ACHN (cell line): ENCODE measurements at places on chromosomes 13 and 19.

- no peak for DNase-seq
These were observed 14.8 kb downstream of the BRD4 start for GRCh38 chr19:15317392-15318071.

GRCh38 chr19:5707576-5708575, 12.1 kb downstream of the LONP1 start:
- no peak for DNase-seq

- DNase-seq, result no peak
These were observed 657 bp downstream of the ZNF550 start for GRCh38 chr19:57559008-57559403.

DNA sequence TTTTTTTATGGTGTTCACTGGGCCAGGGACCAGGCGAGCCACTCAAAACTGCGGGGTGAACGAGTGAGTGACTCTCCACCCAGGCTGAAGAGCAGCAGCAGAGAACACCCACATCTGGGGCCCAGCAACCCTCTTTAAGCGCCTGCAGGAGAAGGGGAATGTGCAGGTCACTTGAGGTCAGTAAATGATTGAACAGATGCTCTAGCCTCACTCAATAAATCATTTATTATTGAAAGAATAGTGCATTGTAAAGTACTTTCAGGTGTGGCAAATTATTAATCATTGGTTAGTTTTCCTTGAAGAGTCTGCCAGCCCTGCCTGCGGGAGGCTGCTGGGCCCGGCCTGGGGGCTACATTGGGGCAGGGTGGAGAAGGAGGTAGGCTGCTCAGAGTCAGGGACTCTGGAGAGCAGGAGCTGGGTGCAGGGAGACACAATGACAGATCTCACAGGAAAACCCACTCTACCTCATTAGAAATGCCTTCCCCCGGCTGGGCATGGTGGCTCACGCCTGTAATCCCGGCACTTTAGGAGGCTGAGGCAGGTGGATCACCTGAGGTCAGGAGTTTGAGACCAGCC, 42.5 kb downstream of the ABCC4 start:
- peak; percentile 90 for DNase-seq

DNA sequence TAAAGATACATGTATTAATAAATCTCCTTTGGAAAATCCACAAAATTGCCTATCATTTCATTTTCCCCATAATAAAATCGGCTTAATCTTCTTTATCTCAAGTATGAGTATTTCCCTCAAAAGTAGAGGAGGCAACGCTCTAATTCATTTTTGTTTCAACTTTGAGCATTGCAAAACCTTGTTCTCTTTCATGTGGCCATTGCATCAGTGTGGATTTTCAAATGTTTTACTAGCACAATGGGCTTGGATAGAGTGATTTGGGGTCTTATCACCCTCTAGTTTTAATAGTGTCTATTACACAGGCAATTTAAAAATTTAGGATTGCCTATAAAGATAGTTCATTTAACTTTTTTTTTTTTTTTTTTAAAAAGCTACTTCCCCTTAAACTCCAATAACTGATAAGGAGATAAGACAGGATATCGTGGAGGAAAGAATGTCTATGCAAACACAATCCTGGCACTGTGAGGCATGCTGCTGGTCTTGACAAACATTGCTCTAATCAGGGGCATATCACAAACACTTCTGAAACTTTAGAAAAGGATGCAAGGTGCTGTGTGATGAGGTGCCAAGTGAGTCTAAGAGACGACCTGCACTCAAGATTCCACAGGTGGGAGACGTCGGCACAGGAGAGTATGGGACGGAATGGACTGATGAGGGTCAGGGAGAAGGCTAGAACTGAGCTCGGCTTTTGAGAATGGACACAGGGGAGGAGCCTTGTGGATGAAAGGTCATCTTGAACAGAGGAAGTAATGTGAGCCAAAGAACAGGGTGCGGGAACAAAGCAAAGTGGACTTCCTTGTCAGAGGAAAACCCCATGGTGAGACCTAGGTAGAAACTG, 199.7 kb downstream of the IRS2 start:
- no peak for DNase-seq

GRCh38 chr19:2032296-2032941, 16.9 kb upstream of the BTBD2 start:
- DNase-seq, result peak; percentile 90

DNA sequence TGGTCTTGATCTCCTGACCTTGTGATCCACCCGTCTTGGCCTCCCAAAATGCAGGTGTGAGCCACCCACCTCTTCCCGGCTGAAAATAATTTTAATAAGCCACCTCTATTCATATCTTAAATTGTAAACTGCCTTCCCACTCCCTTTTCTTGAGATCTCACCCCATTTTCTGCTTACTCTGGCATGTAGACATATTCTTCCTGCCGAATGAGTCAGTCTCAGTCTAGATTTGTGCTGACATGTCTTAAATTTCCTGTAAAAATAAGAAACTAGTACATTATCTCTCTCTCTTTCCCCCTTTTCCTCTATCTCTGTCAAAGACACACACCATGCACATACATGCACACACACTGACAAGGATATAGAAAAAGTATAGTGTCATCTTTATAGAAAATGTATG, 60.9 kb downstream of the THSD1 start:
- DNase-seq, result no peak

- no peak for DNase-seq
These were observed 1658.6 kb upstream of the MIR17HG start for GRCh38 chr13:89688918-89689317.

DNA sequence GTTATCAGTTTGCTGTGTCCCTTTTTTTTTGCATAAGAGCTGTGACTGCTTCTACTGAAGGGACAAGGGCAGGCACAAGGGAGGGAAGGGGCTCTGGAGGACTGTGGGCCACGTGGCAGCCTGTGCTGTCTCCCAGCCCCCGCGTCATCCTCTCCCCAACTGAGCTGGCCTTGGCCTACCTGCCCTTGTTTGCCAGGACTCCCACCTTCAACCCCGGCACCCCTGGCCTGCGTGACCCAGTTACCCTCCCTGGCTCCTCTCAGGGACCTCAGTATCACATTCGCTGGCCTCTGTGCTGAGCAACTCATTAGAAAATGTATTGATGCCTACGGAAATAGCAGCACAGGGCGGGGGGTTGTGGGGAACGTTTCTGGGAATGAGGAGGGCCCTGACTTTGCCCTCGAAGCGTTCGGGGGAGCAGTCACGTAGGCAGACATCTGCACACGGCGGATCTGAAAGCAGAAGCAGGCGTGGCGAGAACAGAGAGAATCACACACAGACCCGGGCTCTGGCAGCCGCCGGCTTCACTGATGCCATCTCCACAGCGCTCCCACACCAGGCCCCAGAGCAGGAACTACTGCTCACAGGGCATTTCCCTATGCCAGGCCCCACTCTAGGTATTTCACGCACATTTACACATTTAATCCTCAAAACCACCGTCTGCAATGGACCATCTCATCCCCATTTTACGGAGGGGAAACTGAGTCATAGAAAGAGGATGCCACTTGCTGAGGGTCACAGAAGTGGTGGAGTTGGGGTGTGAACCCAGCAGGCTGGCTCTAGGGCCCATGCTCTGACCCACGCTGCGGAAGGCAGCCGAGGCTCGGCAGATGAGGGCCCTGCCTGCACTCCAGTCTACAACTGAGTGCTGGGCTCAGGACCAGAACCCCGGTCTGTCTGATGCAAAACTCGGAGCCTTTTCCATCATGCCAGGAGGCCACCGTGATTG, 5.7 kb upstream of the ATF5 start:
- DNase-seq, result no peak

GRCh38 chr13:58960888-58961287, 1202.8 kb downstream of the DIAPH3 start:
- DNase-seq, result peak; percentile 12

GRCh38 chr13:46265292-46265691, 53.6 kb downstream of the LRRC63 start:
- DNase-seq, result no peak

- DNase-seq, result no peak
These were observed 27.2 kb upstream of the NAPA start for GRCh38 chr19:47542030-47542475.

- DNase-seq, result no peak
These were observed 13.3 kb downstream of the ZSCAN18 start for GRCh38 chr19:58084596-58085347.

DNA sequence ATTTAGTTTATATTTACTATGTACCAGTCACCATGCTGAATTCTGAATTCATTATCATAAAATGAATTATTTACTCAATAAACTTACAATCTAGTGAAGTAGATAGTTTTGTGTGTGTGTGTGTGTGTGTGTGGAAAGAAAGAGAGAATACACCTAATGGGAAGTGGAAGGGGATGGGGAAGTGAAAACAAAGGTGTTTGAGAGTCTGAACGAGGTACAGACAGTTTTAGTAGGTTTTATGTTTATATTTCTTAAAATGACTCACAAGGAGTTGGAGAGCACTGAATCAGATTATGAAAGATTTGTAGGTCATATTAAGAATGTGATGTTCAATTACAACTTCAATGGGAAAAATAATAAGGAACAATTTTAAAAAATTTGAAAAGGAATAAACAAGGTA, 1753.0 kb downstream of the SLITRK1 start:
- DNase-seq, result no peak

DNA sequence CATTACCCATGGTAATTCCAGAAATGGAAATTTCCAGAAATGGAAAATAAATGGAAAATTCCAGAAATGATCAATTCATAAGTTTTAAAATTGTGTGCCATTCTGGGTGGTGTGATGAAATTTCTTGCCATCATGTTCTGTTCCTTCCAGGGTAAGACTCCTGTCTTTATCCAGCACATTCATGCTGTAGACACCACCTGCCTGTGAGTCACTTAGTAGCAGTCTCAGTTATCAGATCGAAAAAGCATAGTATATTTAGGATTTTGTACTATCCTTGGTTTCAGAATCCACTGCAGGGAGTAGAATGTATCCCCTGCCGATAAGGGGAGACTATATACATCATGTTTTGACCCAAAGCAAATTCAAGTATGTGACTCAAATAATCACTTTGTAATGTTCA, 26.7 kb upstream of the CSNK1A1L start:
- no peak for DNase-seq

GRCh38 chr13:111027458-111028439, 87.4 kb upstream of the ARHGEF7 start:
- DNase-seq, result no peak

DNA sequence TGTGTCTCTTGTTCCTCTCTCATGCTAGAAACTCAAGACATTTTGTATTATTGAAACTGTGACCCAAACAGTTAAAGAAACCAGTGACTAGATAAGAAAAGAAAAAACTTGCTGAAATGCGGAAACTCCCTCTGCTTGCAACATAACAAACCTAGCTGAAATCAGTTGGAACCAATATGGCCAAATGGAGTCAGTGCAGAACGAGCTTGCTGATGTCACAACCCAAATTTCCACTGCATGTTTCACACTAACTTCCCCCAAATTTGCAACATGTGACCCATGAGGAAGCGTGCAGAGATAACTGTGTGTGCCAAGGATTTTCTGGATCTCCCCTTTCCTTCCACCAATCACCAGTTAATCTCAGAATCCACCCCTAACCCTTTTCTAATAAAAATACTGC, 208.0 kb downstream of the DLEU7 start:
- no peak for DNase-seq

DNA sequence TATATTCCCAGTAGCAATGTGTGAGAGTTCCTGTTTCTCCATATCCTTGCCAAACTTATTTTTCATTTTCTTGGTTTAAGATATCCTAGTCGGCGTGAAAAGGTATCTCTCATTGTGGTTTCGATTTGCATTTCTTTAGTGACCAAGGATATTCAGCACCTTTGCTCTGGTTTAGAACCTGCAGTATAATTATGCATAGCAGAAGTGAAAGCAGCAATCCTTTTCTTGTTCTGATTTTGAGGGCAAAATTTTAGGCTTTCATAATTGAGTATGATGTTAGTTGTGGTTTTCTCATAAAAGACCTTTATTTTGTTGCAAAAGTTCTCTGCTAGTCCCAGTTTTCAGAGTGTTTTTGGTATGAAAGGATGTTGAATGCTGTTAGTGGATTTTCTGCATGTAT, 491.0 kb downstream of the FGF9 start:
- no peak for DNase-seq

GRCh38 chr13:106056851-106057250, 478.6 kb downstream of the EFNB2 start:
- no peak for DNase-seq

DNA sequence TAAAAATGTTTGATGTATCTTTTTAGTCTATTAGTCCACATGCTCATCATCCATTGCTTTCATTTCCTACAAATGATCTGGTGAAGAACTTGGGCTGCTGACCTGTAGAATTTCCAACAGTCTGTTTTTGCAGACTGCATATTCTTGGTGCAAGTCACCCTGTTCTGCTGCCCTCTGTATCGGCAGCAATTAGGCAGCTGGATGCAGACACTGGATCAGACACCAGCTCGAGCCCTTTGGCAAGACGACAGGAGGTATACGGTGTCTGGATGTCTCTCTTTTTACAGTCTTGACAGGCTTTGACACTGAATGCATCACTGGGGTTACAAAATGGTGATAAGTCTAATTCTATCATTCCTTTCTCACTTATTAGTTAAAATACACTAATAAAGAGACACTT, 21.8 kb downstream of the MTRF1 start:
- DNase-seq, result no peak

DNA sequence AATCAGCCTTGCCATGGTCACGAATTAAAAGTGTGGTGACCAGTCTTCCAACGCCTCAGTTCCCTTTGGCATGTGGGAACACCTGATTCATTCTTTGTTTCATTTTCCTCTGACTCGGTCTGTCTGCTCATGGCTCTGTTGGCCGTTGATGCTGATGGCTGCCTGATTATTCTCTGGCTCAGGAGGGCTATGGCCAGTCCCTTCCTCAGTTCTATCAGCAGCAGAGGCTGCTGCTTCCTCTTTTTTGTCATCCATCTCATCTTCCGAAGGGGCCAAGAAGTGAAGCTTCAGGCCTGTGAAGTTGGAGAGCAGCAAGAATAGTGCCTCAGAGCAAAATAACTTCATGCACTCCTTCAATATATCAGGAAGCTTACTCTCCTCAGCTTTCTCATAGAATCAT, 9.5 kb upstream of the MLNR start:
- no peak for DNase-seq

DNA sequence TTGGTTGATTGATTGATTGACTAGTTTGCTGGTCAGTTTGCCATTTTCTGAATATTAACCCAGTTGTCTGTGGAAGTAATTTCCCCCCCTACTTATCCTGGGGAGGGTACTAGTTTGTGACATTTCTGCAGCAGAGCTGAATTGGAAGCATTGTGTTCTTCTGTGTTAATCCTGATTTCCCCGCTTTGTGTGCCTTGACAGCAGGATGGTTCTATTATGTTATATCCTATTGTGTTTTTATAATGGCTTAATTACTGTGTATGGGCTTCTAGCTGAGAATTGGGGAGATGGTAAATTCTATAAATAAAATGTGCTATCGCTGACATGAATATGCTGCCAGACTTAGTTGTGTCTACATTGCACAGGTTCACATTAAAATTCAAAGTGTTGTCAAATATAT, 499.7 kb downstream of the COG6 start:
- no peak for DNase-seq

GRCh38 chr19:6476155-6476895, 5.3 kb downstream of the DENND1C start:
- DNase-seq, result peak; percentile 82

DNA sequence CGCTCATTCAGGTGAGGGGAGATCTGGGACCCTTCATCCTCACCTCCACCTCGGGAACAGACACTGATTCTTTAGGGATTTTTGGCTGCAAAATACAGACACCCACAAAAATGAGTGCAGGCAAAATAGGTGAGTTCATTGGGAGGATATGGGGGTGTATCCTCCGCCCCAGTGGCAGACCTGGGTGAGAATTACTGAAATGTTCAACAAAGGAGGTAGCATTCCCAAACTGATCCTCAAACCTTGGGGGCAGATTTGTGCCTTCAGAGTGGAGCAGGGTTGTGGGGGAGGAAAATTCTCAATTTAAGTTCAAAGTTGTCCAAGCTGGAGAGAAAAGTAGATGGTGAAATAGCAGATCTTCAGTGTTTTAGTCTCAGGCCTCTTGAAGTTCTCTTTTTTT, 31.3 kb upstream of the SIN3B start:
- DNase-seq, result no peak
